Activated CD4-positive, alpha-beta memory T cell treated with anti-CD3 and anti-CD28 coated beads for 36 hours (primary cell): ENCODE measurements at places on chromosomes 11 and 22.
A peak's percentile ranks its signal among the peaks of the same experiment; 100 is the strongest.

DNA sequence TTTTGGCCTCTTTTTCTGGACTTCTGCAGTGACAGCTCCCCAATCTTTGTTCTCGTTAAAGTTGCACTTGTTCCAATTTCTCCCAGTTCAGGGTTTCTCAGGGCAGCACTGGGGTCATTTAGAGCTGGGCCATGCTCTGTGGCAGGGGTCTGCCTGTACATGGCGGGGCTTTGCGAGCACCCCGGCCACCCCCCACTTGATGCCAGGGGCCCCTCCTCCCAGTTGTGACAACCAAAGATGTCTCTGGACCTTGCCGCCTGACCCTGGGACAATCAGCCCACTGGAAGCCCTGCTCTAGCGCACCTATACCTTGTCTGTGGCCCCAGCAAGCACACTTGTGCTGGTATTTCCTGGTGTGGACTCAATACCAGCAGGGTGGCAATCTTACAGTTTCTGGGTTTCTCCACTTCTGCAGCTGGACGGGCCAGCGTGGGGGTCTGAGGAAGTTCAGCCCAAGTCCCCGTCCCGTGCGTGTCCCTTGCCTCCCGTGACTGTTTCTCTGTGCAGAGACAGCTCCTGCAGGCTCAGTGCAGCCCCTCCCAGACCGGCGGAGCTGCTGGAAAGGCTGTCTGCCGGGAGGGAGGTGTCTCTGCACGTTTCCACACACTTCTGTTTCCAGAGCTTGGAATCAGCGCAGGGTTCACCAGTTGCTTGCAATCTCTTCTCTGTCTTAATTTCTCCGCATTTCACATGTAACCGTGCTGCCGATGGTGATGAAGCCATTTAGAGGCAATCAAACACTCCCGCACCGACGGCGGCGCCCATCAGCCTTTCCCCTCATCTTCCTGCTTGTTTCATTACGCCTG is 1328.9 kb downstream of the BRD1 start:
- DNase-seq: no peak

GRCh38 chr11:99988471-99988837 is 698.6 kb upstream of the ARHGAP42 start:
- no peak for DNase-seq

GRCh38 chr11:1919391-1920127 is at the start of gene TNNT3:
TNNT3 (plus strand) TSS chr11:1919703; CDS start chr11:1922875, 3,172 bp downstream.
- no peak for DNase-seq

- DNase-seq: peak; percentile 37
These were observed 22.7 kb upstream of the CD5 start for GRCh38 chr11:61079416-61080150.

DNA sequence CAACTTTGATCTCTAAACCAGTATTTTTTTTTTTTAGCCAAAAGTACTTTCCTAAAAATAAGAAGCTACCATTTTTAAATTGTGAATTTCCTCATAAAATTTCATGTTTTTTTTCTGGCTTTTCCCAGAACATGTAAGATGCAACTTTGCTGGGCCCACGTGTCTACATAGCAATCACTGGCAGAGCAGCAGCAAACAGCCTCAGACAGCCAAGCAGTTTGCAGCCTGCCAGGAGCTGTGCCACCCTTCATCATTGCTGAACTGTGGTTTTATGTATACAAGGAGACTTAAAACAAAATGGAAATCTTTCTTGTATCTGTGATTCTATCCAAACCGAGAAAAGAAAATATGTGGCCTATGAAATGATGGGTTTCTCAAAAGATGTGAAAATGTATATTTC is 110.2 kb downstream of the GRIA4 start:
- DNase-seq: no peak

- no peak for DNase-seq
These were observed 60.7 kb upstream of the FADD start for GRCh38 chr11:70142221-70142875.

DNA sequence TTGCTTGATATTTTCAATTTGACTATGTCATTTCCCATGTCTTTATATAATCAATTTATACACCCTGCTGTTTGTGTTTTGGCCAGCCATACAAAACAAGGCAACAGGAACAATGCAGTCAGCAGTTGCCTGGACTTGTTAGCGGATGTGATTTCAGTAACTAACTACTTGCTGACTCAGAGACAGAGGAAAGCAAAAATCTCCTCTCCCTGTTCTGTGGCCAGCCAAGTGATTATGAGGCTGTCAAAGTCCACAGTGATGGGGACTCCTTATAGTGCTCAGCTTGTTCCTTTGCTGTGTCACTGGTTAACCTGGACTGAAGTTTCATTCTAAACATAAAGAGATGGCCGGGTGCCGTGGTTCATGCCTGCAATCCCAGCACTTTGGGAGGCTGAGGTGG is 32.6 kb upstream of the APLP2 start:
- DNase-seq: no peak

DNA sequence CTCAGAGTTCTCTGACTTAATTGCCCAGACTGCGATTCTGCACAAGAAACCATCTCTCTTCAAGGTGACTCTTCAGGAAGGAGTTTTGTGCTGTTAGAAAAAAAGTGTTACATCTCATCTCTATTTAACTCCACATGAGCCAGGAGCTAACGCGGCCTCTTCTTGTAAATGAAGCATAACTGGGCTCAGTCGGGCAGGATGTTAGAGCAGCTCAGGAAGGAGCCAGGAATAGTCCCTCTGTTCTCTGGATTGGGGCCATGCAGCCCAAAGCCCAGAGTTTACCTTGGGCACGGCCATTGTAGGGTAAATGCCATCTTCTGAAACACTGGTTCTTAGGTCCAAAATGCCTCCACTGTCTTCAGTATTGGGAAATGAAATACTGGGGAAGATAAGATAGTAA is 760.6 kb downstream of the OPCML start:
- DNase-seq: no peak

GRCh38 chr11:20177136-20177535 is 16.9 kb upstream of the DBX1 start:
- no peak for DNase-seq

GRCh38 chr11:94504689-94505293 is 7.5 kb upstream of the C11orf97 start:
- no peak for DNase-seq

DNA sequence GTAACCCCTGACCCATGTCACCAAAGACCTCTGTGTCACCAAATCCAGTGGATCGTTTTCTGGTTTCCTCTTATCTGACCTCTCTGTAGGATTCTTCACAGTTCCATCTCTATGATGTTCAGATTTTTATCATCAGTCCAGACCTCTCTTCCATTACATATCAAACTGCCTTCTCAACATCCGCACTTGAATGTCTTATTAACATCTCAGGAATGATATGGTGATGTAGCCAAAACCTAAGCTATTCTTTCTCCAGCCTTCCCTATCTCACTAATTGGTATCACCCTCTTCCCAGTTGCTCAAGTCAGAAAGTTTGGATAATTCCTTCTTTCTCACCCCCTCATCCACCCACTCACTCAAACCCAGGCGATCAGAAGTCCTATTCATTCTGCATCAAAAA is 13.4 kb downstream of the APLNR start:
- no peak for DNase-seq

DNA sequence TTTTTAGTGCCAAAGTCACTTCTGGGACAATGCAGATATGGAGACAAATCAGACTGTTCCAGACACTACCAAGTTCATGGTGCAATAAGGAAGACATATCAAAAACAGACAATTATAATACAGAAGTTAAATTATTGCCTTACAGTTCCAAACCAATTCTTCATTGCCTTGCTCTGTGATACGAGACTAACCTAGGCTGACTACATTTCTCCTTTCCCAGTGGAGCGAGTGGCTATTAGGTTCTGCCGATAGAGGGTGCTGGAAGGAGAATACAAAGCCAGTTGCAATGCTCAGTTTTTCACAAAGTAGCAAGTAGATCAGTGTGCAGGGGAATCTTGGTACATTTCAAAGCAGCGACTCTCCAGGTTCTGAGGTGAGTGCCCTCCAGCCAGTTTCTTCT is 67.8 kb downstream of the FAM168A start:
- no peak for DNase-seq

DNA sequence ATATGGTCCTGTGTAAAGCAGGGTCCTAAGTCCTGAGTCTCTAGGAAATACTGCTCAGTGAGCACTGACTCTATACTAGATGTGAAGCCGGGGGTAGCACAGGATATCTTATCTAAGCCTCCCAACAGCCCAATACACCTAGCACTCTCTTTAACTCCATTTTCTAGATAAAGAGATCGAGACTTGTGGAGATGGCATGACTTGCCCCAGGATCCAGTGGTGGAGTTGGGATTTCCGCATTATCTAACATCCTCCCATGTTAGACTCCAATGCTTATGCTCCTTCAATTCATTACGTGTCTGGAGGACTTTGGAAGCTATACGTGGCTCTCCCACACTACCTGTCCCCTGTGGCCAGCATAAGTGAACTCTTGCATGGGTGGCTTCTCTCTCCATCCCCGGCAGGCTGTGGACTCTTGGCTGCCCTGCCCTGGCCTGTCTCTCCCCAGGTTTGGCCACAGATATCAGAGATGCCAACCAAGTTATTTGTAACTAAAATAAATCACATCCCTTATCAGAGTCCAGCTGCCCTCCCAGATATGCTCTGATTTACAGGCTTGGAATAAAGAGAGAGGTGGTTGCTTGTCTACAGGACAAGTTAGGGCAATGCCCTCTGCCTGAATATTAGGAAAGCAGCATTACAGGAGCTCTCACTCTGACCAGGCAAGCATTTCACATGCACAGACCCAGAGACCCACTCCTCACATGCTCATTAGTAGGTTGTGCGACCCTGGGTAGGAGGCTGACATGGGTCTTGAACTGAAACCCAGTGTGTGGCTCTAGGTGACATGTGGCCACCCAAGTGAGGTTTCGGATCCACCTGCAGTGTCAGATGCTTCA is 4.5 kb downstream of the CD44 start:
- no peak for DNase-seq

GRCh38 chr11:110454609-110455008 is 24.9 kb downstream of the FDX1 start:
- no peak for DNase-seq

GRCh38 chr11:106879832-106880546 is 138.3 kb downstream of the GUCY1A2 start:
- DNase-seq: no peak

GRCh38 chr11:8808226-8808585 is 102.8 kb upstream of the AKIP1 start:
- no peak for DNase-seq

- no peak for DNase-seq
These were observed 70.7 kb downstream of the MN1 start for GRCh38 chr22:27730641-27731433.

GRCh38 chr11:114153224-114153623 is 93.7 kb downstream of the ZBTB16 start:
- no peak for DNase-seq

- no peak for DNase-seq
These were observed 733 bp upstream of the GRAMD1B start for GRCh38 chr11:123429336-123429735.

DNA sequence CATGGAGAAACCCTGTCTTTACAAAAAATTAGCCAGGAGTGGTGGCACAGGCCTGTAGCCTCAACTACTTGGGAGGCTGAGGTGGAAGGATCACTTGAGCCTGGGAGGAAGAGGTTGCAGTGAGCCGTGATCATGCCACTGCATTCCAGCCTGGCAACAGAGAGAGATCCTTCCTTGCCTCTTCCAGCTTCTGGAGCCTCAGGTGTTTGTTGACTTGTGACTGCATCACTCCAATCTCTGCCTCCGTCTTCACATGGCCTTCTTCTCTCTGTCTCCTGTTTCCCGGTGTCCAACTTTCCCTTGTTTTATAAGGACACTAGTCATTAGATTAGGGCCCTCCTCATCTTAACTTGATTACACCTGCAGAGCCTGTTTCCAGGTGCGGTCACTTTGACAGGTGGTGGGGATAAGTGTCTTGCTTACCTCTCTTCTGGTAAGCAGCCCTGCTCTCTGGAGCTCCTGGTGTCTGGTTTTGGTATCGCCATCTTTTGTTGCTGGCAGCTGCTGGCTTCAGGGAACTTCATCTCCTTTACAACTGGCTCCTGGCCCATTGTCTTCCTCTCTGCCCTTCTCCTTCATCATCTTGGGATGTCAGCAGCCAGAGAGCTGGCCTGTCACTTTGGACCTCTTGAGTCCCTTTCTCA is 8.2 kb upstream of the USP2 start:
- no peak for DNase-seq

DNA sequence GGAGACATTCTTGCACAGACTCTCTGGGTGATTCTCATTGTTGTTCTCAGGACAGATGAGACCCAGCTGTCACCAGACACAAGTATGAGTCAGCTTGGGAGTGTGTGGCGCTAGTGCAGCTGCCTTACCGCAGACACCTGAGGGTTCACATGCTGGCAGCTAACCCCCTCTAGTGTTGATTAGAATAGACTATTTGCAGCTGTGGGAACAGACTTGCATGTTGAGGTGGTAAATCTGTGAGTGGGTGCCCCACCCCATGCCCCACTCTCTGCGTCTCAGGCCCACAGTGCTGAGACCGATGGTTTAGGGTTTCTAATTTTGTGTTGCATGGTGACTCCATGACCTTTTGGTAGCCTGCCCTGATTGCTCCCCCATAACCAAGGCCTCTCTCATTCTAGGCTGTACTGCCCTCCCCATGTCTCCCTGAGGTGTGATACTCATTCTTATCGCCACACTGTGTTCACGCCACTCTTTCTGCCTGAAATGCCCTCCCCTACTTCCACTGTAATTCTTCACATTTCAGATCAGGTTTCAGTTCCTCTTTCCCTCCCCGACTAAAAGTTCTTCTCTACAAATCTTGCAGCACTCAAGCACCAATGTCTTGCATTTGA is 73.7 kb upstream of the KIRREL3 start:
- DNase-seq: no peak

GRCh38 chr11:45816614-45817013 is 11.7 kb downstream of the SLC35C1 start:
- DNase-seq: no peak

DNA sequence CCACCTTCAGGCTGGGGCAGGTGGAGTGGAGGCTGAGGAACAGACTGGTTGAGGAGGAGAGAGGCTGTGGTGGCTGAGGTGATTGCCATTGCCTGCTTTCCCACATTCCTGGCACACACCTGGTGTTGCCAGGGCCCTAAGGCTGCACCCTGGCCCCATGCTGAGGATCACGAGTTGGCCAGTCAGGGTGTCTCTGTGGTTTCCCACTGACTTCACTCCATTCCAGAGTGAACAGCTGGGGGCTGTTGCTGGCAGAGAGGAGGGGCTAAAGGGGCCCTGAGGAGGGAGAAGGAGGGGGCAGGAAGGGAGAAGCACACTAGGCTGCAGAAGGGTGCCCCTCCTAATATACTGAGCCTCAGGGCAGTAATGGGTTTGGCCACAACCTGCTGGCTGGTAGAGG is 1.8 kb downstream of the TMEM86A start:
- DNase-seq: no peak

DNA sequence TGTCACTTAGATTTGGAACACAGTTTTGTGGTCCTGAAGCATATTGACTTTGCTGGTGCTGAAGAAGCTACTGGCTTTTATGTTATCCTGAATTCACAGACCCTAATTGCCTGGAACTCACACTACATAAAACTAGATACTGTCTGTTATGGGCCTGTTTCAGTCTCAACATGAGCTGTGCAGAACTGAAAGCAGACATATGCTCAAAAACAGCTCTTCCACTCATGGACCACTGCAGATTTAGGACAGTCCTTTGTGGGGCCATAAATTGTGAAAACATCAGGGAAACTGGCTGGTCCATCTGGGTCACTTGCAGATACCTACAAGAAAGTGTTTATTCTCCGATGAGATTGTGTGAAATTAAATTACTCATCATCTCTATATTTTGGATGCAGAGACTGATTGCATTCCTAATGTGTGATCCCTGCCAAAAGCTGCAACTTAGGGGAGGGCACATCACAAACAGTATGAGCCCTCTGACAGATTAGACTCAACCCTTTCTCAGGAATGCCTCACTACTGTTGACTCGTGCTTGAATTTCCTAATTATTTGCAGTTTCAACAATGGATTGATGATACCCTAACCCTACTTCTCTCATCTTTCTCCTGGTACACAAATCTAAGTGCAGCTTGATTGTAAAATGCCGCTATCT is 10.2 kb upstream of the CLNS1A start:
- DNase-seq: no peak
